ENCODE measurements at places on chromosomes 11 and 22. TPM values are rescaled to one million over a fixed set of nuclear protein-coding genes. Genes with fewer than 3 reads are reported as not detected.

DNA sequence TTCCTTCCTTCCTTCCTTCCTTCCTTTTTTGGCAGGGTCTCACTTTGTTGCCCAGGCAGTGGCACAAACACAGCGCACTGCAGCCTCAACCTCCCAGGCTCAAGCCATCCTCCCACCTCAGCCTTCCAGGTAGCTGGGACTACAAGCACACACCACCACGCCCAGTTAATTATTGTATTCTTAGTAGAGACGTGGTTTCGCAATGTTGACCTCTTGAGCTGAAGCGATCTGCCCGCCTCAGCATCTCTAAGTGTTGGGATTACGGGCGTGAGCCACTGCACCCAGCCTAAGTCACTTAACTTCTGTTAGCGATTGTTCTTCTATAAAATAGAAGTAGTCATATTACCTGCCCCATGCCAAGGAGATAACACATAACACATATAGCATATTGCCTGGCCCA, 2.8 kb upstream of the SYTL2 start:
- H3K27me3 ChIP-seq: no peaks in the 10 kb centered on the region
- no peak overlapping the region for H3K27ac ChIP-seq
- H3K36me3 ChIP-seq: no peaks in the 10 kb centered on the region
- H3K4me3 ChIP-seq: no peak overlapping the region
- DNase-seq: no peak

GRCh38 chr11:70547821-70548670, 149.7 kb downstream of the CTTN start:
- DNase-seq: no peak
- no peaks in the 10 kb centered on the region for H3K27me3 ChIP-seq
- peaks cover 4% of the 10 kb centered on the region for H3K36me3 ChIP-seq
- H3K4me3 ChIP-seq: no peak overlapping the region
- peaks cover 28% of the 10 kb centered on the region for H3K4me1 ChIP-seq
- H3K27ac ChIP-seq: no peak overlapping the region

DNA sequence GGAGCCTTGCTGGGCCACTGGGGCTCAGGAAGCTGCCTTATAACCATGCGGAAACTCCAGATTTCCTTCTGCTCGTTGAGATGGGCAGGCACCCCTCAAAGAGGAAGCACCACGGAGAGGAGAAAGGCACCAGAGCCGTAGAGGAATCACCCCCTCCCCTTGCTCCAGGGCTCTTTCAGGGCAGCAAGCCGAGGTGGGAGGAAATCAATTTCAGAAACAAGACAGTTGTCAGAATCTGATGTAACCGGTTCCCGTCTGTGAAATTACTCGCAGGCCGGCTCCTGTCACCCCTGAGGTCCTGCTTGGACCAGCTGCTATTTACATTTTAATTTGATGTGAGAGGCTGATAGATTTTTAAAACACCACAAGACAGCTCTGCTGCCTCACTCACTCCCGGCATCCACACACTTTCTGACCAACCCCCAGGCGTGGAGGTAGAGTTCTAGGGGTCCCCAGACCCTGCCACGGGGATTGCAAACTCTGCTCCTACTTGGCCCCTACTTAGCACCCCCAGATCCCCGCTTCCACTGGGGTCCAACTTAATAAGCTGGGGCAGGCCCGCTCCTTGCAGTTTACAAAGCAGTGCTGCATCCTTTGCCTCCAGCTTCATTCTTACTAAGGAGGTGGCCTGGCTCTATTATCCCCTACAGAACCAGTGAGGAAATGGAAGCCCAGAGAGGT, 162.5 kb downstream of the CEP164 start:
- no peak overlapping the region for H3K27ac ChIP-seq
- H3K27me3 ChIP-seq: no peaks in the 10 kb centered on the region
- no peak overlapping the region for H3K4me3 ChIP-seq

DNA sequence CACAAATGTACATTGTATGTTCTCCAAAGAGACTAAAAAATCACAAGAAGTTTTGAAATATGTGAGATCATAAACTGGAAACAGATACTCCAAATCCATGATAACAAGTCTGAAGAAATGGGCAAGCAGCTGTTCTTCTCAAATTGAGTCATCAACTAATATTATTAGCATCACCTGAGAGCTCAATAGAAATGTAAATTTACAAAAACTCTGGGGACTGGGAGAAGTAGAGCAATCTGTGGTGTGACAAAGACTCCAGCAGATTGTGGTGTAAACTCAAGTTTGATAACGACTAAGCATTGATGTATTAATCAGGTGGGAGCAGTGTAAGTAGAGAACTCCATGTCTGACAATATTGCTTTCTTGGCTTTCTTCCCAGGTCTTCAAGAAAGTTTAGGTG, 53.2 kb downstream of the GLYATL1 start:
- DNase-seq: no peak
- no peaks in the 10 kb centered on the region for H3K4me1 ChIP-seq
- no peak overlapping the region for H3K27ac ChIP-seq
- H3K4me3 ChIP-seq: no peak overlapping the region
- no peaks in the 10 kb centered on the region for H3K27me3 ChIP-seq

GRCh38 chr11:29159552-29160465, 857.0 kb downstream of the KCNA4 start:
- no peaks in the 10 kb centered on the region for H3K36me3 ChIP-seq
- no peak overlapping the region for H3K4me3 ChIP-seq
- H3K4me1 ChIP-seq: peaks cover 4% of the 10 kb centered on the region
- DNase-seq: peak; percentile 74
- no peaks in the 10 kb centered on the region for H3K27me3 ChIP-seq
- H3K27ac ChIP-seq: no peak overlapping the region

DNA sequence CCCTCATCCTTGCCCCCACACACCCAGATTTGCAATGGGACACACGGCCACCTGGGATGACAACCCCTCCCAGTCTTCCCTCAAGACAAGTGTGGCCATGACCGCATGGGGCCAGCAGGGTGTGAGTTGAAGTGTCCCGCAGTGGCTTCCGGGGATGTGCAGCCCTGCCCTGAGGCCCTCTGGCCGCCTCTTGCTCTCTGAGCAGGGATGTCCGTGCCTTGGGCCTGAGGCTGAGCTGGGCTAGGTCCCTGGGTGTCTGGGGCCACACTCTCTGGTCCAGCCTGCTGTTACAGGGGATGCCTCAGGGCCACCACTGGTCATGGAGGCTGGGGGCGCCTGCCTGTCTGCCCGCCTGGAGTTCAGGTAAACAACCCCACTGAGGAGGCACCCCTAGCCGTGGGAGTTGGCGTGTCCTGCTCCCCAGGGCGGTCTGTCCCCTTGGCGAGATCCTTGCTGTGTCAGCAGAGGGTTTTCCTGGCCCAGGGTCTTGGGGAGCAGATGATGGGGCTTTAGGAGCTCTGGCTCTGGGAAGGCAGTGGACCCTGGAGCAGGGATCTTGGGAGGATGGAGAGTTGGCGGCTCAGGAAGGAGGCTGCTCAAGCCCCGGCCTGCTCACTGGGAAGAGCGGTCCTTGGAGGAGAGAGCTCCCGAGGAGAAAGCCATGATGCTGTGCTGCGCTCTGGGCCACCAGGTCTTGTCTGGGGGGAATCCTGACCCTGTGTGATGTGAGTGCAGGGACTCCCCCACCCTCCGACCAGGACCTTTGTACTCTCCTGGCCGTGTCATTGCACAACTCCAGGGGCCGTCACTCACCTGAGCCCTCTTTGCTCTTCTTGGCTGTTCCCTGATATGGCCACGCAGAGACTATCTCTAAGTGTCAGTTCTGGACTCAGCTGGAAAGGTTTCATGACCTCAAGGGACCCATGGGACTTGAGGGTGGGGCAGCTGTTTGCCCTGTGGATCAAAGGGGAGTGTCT, 67.9 kb downstream of the KCNQ1 start:
- no peaks in the 10 kb centered on the region for H3K36me3 ChIP-seq
- no peak for DNase-seq
- no peak overlapping the region for H3K4me3 ChIP-seq
- H3K4me1 ChIP-seq: no peaks in the 10 kb centered on the region
- no peak overlapping the region for H3K27ac ChIP-seq

GRCh38 chr11:115286614-115287013, 217.6 kb downstream of the CADM1 start:
- no peak overlapping the region for H3K4me3 ChIP-seq
- no peaks in the 10 kb centered on the region for H3K36me3 ChIP-seq
- H3K27ac ChIP-seq: no peak overlapping the region
- peaks cover 12% of the 10 kb centered on the region for H3K4me1 ChIP-seq
- H3K27me3 ChIP-seq: no peaks in the 10 kb centered on the region

DNA sequence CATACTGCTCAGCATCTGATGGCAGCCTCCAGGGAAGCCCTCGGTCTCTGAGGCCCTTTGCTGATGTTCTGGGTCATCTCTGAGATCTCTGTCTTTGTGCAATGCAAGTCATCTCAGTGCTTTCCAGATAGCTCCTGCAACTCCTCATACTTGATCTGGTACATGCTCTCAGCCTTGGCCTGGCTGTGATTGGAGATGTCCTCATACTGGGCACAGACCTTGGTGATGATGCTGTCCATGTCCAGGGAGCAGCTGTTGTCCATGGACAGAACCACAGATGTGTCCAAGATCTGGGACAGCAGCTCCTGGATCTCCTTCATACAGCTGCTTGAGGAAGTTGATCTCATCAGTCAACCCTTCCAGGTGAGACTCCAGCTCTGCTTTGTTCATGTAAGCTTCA, 69.1 kb downstream of the SIK2 start:
- peaks cover 12% of the 10 kb centered on the region for H3K36me3 ChIP-seq
- DNase-seq: no peak
- H3K4me1 ChIP-seq: peaks cover 5% of the 10 kb centered on the region
- no peaks in the 10 kb centered on the region for H3K27me3 ChIP-seq
- H3K4me3 ChIP-seq: no peak overlapping the region
- no peak overlapping the region for H3K27ac ChIP-seq

DNA sequence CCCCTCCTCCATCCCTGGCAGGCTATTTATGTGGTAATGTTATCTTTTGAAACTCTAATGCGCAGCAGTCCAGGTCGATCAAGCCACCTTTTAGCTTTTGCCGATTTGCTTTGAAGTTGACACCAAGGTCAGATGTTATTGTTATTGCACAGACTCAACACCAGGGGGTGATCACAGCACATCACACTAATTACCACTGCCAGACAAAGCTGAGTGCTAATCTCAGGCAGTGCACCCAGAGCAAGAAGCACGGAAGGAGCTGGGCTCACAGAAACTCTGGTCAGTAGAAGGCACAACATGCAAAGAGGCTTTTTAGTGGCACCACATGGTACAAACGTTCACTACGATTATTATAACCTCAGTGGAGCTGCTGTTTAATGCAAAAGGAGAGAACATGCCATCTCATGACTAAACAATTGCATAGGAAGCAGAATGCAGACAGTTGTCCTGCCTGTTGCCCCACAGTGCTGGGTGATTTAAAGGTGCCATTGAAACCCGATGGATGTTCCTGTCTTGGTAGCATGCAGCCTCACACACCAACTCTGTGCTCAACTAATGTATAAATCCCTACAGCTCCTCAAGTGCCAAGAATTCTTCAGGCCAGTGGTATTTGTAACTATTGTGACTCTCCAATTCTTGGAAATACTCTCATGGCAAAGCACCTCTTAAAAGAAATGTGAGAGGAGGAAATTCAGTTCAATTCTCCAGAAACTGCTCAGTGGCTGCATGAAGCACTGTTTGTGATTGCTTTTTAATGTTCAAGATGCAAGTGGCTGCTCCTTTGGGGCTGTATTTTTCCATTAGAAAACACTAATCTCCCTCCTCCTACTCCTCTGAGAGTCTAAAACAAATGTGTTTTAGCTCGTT, 353.9 kb upstream of the DDI1 start:
- no peak overlapping the region for H3K27ac ChIP-seq
- no peaks in the 10 kb centered on the region for H3K4me1 ChIP-seq
- no peaks in the 10 kb centered on the region for H3K27me3 ChIP-seq
- no peaks in the 10 kb centered on the region for H3K36me3 ChIP-seq

- no peaks in the 10 kb centered on the region for H3K27me3 ChIP-seq
- peak overlapping the region; percentile 16 for H3K27ac ChIP-seq
- peaks cover 71% of the 10 kb centered on the region for H3K36me3 ChIP-seq
Measured at GRCh38 chr11:62592146-62592815, 958 bp upstream of the TUT1 start.

DNA sequence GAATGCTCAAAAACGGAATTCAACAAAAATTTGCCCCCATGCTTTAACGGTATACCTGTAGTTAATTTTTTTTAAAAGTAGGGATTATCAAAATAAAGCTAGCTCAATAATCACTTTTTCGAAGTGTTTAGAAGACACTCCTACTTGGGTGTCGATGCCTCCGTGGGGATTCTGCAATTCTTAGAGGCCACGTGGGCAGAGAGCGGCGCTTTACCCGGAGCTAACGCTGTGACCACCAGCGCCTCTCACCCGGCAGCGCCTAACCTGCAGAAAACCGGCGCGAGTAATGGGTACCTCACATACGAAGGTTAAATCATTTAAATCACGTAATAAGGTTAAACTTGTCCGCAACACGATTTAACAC, 583 bp downstream of the TAF1D start:
- peak overlapping the region; percentile 89 for H3K27ac ChIP-seq
- H3K36me3 ChIP-seq: peaks cover 50% of the 10 kb centered on the region
- peak; percentile 47 for DNase-seq
- peak overlapping the region; percentile 73 for H3K4me3 ChIP-seq
- H3K4me1 ChIP-seq: peaks cover 16% of the 10 kb centered on the region

DNA sequence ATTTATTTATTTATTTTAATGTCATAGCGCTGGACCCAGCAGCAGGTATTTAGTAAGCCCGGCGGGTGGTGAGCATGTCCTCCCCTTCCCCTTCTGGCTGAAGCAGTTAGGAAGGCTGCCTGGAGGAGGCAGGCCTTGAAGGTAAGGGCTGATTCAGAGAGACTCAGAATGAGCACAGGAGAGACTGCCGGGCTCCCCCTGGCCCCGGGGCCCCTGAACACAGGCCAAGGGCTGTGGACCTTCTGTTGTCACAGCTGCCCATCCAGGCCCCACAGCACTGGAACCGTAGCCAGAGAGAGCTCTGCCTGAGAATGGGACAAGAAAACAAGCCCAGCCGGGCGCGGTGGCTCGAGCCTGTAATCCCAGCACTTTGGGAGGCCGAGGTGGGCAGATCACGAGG, 52.8 kb downstream of the KCNJ4 start:
- peaks cover 14% of the 10 kb centered on the region for H3K27me3 ChIP-seq
- no peak for DNase-seq
- H3K4me3 ChIP-seq: no peak overlapping the region
- H3K4me1 ChIP-seq: no peaks in the 10 kb centered on the region

DNA sequence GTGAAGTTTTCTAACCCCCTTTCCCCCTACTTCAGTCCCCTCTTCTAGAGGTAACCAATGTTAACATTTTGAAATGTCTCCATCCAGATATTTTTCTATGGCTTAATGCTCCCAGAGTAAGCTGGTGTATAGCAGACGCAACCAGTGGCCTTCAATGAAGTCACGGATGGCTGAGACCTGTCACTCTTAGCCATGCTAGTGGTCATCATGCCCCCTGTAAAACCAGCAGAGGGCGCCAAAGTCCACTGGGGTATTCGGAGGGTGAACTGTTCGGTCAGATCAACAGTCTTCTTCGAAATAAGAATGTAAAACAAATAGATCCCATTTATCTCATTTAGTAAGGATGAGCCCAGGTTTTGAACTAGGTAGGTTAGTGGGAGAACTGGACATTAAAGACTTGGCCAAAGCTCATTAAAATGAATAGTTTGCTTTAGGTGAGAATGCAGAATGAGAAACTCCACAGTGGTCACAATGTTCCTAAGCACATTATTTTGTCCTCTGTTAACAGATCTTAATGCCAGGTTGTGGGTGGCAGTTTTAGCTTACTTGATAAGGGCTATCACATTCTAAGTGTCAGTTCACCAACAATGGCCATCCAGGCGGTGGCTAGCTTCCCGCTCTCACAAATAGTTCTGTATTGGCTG, 8.6 kb upstream of the MMP8 start:
- H3K36me3 ChIP-seq: no peaks in the 10 kb centered on the region
- peak; percentile 31 for DNase-seq
- H3K27ac ChIP-seq: no peak overlapping the region
- H3K4me1 ChIP-seq: no peaks in the 10 kb centered on the region
- H3K27me3 ChIP-seq: no peaks in the 10 kb centered on the region

GRCh38 chr22:47337161-47337621, 574.7 kb downstream of the TBC1D22A start:
- peak; percentile 92 for DNase-seq
- H3K4me3 ChIP-seq: peak overlapping the region; percentile 26
- H3K27me3 ChIP-seq: no peaks in the 10 kb centered on the region
- H3K27ac ChIP-seq: peak overlapping the region; percentile 94

Gene P2RX6
- total RNA-seq: 0.05 TPM
